WTC11 (cell line): ENCODE measurements at places on chromosomes 11 and 22. TPM values are rescaled to one million over a fixed set of nuclear protein-coding genes. Genes with fewer than 3 reads are reported as not detected.
A peak's percentile ranks its signal among the peaks of the same experiment; 100 is the strongest.

The PLAAT5 gene
- total RNA-seq = 14.7 to 23.0 TPM (median 16.0 TPM) in 3 replicates

The SOX6 gene
- total RNA-seq = 0.13 to 0.62 TPM (median 0.32 TPM) in 3 replicates

- peak; percentile 49 for DNase-seq
These were observed 22.3 kb downstream of the PPFIBP2 start for GRCh38 chr11:7536100-7536499.

DNA sequence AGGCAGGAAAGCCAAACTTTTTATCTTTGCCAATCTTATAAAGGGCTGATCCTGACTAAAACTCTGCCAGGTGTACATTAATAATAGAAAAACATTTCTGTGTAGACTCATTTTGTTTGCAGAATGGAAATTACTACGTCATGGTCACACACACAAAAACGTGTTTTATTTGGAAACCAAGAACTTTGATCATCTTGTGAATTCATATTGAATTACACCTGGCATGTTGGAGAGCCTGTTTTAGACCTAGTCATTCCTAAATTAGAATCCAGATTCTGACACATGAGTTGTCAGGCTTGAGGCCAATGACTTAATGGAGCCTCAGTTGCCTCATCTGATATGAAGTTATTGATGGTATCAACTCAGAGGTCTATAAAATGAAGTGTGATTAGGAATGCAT is 235.6 kb upstream of the TENM4 start:
- DNase-seq = no peak

DNA sequence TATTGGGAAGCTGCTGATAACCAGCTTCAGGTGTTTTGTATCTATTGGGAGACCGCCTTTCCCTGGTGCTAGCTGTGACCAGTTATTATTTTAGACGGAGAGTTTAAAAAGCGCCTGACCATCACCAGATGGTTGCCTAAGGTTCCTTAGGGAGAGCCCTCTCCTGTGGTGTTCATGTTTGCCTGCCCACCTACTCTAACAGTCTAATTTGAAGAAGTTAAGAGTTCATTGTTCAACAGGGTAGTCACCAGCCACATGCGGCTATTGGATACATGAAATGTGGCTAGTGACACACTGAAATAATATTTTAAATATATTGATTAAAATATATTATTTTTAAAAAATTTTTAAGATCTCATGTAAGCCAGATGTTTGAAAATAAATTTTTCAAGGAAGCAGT is 71.3 kb upstream of the SLN start:
- no peak for DNase-seq

- no peak for DNase-seq
These were observed 101.8 kb downstream of the LUZP2 start for GRCh38 chr11:24598641-24599040.

- no peak for DNase-seq
These were observed 48.4 kb downstream of the ELP4 start for GRCh38 chr11:31558001-31558400.

The TEF gene
- 9.8 to 12.0 TPM (median 10.2 TPM) in 3 replicates for total RNA-seq
